ENCODE measurements at places on chromosomes 6 and 20. TPM values are rescaled to one million over a fixed set of nuclear protein-coding genes. Genes with fewer than 3 reads are reported as not detected.

The RNF182 gene
- not detected for total RNA-seq

The SALL4 gene
- not detected for total RNA-seq

The ASIP gene
- total RNA-seq: not detected

The RIPPLY2 gene
- not detected for total RNA-seq

The SNPH gene
- total RNA-seq: 8.9 TPM

The KIF25 gene
- total RNA-seq: not detected

The PROCR gene
- 0.30 TPM for total RNA-seq

The NRSN1 gene
- total RNA-seq: not detected

The CPNE5 gene
- 2.4 TPM for total RNA-seq

The DNAAF9 gene
- 1.4 TPM for total RNA-seq

The BANF2 gene
- total RNA-seq: not detected

The NKAIN2 gene
- not detected for total RNA-seq

The COL9A1 gene
- not detected for total RNA-seq

The TCP1 gene
- 161 TPM for total RNA-seq

The THEMIS gene
- 85.0 TPM for total RNA-seq

The CLPSL2 gene
- total RNA-seq: not detected

The MLN gene
- not detected for total RNA-seq

The MYB gene
- total RNA-seq: 5.2 TPM

The SLC22A7 gene
- total RNA-seq: not detected

The LRFN2 gene
- total RNA-seq: not detected

The MAVS gene
- total RNA-seq: 35.4 TPM

The ABRACL gene
- total RNA-seq: 146 TPM

The MAS1L gene
- not detected for total RNA-seq

The RCAN2 gene
- total RNA-seq: 0.10 TPM

The TMEM244 gene
- total RNA-seq: not detected

The SAMD3 gene
- total RNA-seq: 62.3 TPM

The PPP1R16B gene
- 80.5 TPM for total RNA-seq

Measured in activated naive CD4-positive, alpha-beta T cell treated with anti-CD3 and anti-CD28 coated beads, Interleukin-2, amount 10 ng/mL, durations not matched to agents 5 hours and 36 hours (primary cell).